ENCODE measurements at places on chromosomes 3 and 15.

- no peak for DNase-seq
Observed at GRCh38 chr3:13549623-13550422, 898 bp downstream of the FBLN2 start.

DNA sequence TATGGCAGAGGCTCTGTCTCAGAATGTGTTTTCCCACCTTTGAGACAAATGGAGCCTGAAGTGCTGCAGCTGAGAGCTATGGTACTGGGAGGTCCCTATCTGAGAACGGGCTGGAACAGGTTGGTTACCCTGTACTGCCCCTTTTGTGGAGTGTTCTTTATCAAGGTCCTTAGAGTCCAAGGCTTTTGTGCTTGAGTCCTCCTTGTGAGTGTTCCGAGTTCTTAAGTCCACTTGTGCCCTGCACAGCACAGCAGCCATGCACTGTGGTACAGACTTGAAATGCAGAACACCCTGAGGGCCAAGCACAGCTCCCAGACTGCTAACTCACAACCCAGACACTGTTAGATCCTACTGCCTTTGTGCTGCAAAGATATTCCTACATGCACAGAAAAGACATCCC is 67.8 kb downstream of the ARHGAP31 start:
- DNase-seq, result no peak

DNA sequence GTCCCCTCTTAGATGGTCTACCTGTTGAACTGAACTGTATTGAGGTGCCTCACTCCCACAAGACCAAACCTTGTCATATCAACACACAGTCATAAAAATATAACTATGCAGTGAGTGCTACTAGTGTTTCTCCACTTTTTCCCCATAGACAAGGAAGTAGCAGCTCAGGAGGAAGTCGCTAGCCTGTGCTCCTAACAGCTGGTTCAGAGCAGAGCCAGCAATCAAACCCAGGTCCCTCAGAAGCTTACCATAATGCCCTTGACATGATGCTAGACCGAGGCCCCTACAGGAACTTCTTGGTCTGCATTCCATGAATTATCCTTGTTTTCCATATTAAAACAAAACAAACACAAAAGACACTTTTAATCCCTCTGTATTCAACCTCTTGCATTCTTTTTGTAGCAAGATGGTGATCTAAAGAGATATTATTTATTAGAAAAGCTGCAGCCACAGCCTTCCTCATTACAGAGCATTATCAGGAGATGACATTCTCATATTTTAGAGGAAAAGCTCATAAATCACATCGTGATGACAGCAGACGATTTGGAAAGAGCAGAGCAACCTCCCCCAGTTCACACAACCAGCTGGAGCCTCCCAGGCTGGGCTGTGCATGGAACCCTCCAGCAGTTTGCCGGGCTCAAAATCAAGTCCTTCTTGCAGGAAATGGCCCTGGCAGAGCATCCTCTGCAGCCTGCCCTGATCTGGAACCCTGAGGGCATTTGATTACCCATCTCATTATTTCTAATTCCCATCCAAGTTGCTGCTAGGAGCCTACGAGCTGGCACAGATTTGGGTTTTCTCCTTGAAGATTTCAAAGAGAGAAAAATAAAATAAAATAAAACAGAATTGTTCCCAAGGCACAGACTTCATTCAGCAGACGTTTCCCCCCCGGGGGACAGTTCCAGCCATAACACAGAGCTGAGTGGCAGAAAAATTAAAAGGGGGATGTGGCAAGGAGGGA is 118.8 kb downstream of the SRGAP3 start:
- DNase-seq, result no peak

DNA sequence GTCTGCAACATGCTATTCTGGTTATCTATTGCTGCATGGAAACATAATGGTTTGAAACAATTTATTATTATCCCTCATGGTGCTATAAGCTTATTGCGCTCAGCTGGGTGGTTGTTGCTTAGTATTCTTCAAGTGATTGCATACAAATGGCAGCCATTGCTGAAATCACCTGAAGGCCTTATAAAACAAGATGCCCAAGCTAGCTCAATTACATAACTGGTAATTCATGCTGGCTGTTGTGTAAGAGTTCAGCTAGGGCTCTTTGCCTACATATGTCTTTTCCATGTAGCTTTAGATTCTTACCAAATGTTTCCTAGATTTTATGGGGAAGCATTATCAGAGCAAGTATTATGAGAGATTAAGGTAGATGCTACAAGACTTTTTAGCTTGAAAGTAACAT is 644.0 kb upstream of the CBLB start:
- no peak for DNase-seq

DNA sequence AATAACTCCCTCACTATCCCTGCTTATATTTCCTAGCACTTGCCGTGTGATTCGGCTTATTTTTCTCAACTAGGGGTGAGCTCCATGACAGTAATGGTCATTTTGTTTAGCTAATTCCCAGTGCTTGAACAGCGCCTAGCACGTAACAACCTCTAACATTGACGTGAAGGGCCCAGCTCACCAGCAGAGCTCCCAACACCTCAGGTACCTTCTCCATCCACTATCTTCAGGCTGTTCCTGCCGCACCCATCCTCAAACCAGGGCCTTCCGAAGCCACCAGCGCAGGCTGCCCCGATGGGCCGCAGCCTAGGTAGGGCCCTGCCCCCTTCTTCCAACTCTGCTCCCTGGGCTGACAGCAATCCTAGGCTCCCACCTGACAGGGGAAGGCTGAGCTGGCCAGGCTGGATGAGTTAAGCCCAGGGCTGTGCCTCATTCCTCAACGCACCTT is 751 bp upstream of the RPS17 start:
- no peak for DNase-seq

DNA sequence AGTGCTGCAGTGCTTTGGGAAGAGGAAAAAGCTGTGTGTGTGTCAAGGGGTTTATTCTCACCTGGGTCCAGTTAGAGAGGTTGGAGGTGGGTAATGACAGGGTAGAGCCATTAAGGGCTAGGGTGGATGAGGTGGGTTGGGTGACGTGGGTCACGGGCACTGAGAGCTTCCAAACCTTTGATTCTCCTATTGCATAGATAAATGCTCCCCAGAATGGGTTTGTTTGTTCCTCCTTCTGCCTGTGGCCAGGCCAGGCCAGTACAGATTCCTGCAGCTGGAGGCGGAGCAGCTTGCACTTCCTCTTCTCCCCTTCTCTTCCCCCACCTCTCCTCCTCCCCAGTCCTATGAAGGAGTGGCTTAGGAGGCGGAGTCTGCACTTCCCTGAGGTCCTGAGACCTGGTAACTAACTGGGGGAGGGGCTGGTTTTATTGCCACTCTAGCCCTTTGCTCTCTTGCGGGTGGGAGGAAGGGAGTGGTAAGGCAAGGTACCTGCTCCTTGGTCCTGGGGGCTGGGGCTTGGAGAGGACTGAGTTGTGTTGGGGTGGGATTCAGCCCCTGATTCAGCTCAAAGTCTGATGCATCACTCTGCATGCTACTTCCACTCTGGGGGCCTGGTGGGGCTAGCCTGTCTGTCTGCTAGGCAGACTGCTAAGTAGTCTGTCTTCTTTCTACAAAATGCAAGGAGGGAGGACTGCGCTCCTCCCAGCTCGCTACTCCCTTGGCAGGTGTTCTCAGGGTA is 3.5 kb downstream of the SPINT1 start:
- no peak for DNase-seq

GRCh38 chr3:142723968-142724681 is at the start of gene TRPC1:
Gene TRPC1 (plus strand): TSS chr3:142724034. CDS start chr3:142724560, 526 bp downstream.
- DNase-seq, result peak; percentile 18

DNA sequence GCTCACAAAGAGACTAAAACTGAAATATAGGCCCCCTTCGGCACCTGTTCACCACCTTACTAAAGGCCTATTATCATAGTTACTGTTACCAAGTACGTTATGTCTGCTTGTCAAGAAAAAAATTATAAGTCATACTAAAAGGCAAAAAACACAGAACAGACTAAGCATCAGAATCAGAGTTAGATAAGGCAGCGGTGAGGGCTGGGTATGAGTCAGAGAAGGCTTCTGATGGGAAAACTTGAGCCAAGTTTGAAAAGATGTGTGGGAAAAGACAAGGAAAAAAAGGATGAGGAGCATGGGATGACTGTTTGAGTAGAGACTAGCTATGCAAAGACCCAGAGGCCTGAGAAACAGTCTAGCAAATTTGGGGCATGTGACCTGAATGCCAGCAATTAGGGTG is 387.2 kb upstream of the SGO1 start:
- no peak for DNase-seq

DNA sequence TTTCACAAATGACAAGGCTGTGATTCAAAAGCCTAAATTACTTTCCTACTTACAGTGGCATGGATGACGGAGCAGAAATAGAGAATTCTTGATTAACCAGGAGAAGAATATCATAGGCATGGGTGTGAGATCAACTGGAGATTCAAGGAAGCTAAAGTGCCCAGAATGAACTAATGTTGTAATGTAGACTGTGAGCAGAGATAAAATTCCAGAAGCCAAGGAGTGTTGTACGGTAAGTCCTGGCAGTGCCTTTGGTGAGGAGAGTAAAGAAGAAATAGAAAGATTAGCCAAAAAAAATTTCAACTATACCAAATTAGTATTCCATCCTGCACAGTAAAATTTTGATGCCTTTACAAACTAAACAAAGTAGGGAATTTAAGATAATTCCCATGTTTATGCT is 75.9 kb downstream of the ZBTB20 start:
- DNase-seq, result no peak

DNA sequence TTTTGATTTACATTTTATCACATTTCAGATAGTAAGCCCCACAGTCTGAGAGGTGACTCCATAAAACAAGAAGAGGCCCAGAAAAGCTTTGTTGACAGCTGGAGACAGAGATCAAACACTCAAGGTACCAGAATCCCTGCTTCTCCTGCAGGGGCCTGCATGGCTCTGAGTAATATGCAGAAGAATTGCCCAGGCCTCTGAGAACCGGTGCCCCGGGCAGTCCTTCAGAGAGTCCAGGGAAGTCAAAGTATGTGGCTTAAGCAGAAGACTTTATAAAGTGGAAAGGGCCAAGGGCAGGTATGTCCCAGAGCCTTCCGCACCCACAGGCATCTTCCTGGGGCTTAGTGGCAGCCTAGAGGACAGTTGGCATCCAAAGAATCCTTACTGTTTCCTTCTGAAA is 12.8 kb downstream of the ATRIP start:
- no peak for DNase-seq

DNA sequence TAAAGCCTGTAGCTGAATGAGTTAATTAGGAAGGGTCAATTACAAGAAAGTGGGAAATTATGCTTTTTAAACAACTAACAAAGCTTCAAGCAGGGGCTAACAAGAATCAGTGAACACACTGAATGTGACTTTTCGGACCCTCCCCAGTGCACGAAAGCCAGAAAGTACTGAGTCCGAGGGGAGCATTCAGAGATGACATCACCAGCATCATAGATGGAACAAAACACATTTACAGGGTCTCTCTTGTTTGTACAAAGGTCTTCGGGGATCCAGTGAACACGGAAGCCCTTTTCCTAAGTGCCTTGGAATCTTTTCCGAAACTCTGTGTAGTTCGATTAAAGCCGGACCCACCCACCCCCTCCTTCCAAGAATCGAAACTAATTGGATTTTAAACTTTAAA is 829 bp downstream of the DCP1A start:
- DNase-seq, result no peak

GRCh38 chr3:102672305-102672704 is 237.5 kb downstream of the ZPLD1 start:
- no peak for DNase-seq

DNA sequence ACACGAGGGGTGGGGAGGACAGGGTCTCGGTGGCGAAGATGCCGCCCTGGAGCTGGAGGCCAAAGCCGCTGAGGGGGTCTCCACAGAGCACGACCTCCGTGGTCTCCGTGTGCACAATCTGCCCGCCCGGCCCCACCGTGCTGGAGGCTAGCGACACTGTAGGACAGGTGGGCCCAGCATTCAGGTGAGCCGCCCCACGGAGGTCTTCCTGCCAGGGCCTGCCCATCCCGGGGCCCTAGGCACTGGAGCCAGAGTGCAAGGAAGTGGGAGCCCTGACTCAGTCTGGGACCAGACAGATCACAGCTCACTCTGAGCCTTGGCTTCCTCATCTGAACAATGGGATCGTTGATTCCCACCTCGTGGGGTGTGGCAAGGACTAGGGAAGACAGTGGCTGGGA is 25.8 kb downstream of the GRIP2 start:
- DNase-seq, result no peak

GRCh38 chr3:149784064-149784704 is 8.2 kb downstream of the ANKUB1 start:
- no peak for DNase-seq

DNA sequence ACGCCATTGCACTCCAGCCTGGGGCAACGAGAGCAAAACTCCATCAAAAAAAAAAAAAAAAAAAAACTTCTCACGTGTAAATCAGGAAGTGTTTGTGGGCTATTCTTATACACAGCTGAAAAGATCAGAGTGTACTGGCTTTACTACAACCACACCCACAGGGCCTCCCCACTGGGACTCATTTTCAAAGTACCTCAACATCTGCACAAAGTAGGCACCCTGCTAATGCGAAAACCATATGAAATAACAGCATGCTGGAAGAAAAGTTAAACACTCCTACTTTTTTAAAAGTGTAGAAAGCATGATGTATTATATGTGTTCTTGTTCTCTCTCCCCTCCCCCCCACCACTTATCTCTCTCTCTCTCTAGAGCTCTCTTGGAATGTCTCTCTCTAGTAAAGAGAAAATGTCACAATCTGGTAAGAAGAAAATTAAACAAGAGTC is 11.1 kb downstream of the UACA start:
- no peak for DNase-seq

DNA sequence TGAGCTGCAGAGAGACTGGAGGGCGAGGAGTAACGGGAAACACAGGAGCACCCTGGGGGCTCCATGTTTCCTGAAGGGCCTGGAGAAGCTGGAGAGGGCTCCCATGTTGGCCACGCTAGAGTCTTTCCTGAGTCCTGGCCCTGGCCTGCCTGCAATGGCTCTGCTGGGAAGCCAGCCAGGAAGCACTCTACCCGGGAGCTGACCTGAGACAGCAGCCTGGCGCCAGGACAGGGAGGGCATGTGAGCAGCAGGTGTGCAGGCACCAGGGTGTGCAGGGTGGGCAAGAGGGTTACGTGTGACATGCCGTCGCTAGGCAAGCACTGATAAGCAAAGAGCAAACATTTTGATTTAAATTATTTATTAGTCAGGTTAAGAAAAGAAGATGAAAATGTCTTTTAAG is 301.4 kb downstream of the OCA2 start:
- no peak for DNase-seq

GRCh38 chr3:139281522-139282196 is 62.2 kb upstream of the MRPS22 start:
- no peak for DNase-seq

- DNase-seq, result no peak
Observed at GRCh38 chr3:134060561-134061385, 31.0 kb upstream of the SLCO2A1 start.

GRCh38 chr3:43176666-43177065 is 70.8 kb upstream of the POMGNT2 start:
- DNase-seq, result no peak

GRCh38 chr15:58440922-58441321 is 9.1 kb downstream of the LIPC start:
- no peak for DNase-seq

GRCh38 chr3:183266454-183266853 is 13.4 kb downstream of the B3GNT5 start:
- no peak for DNase-seq

DNA sequence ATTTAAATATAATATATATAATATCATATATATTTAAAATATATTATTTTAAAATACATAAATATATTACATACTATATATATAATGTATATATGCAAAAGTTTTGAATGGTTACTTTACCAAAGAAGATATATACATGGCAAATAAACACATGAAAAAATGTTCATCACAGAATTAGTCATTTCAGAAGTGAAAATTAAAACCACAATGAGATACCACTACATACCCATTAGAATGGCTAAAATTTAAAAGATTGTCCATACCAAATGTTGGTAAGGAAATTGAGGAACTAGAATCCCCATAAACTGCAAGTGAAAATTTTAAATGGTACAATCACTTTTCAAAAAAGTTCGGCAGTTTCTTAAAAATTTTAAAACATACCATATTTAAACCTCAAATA is 23.6 kb upstream of the COL8A1 start:
- DNase-seq, result no peak
